ENCODE measurements at places on chromosomes 1 and 21.

DNA sequence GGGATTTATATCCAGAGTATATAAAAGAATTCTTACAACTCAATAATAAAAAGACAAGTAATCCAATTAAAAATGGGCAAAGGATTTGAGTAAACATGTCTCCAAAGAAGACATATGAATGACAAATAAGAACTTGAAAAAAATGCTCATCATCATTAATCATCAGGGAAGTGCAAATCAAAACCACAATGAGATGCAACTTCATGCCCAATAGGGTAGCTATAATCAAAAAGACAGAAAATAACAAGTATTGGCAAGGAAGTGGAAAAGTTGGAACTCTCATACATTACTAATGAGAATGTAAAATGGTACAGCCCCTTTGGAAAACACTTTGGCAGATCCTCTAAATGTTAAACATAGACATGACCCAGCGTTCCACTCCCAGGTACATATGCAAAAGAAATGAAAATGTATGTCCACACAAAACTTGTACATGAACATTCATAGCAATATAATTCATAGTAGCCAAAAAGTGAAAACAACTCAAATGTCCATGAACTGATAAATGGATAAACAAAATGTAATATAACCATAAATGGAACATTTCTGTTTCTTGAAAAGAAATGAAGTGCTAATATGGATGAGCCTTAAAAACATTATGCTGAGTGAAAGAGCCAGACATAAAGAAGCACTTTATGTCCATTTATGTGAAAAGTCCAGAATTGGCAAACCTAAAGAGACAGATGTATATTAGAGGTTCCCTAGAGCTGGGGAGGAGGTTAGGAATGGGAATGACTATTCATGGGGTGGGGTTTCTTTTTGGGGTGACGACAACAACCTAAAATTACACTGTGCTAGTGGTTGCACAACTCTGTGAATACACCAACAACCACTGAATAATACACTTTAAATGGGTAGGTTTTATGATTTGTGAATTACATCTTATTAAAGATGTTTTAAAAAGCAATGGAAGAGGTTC is 259.7 kb downstream of the RHOU start:
- DNase-seq = no peak

- DNase-seq = no peak
Measured at GRCh38 chr1:223331929-223332328, 32.0 kb downstream of the SUSD4 start.

DNA sequence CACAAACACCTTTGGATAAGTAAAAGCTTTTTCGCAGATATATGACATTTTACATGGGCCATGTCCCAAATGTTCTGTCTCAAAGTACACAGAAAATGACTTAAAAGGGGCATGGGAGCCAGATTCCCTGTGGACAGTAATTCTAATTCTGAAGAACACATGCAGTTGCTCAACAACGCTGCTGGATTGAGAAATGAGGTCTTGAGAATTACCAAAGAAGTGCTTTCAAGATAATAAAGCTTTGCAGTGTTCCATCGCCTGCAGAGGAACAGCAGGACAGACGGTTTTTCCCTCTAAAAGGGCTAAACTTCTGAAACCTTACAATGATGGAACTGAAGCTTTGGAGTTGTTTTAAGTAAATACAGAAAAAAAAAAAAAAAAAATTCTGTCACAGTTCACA is 55.3 kb upstream of the HSPA13 start:
- no peak for DNase-seq

- DNase-seq = no peak
Measured at GRCh38 chr1:164560121-164560541, 1.1 kb downstream of the PBX1 start.

GRCh38 chr1:29758781-29759499 is 522.6 kb downstream of the PTPRU start:
- DNase-seq = no peak

- no peak for DNase-seq
Measured at GRCh38 chr1:15876357-15877055, 29.0 kb downstream of the SPEN start.

DNA sequence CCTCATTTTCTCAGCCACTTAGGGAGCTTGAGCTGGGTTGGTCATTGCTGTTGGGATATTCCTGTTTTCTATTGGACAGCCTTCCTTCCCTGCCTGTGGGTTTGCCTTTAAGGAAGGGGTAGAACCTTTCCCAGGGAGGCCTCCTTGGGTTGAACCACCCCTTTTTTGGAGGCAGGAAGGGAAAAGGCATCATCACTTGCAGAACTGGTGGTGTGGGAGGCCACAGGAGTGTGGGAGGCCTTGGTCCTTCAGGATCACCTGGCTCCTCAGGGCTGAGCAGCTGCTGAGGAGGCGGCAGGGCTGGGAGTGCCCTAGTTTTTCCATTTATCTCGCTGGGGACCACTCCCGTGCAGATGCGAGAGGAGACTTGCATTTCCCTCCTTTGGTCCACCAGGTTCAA is 667 bp upstream of the CYB561D1 start:
- DNase-seq = no peak

GRCh38 chr1:223513309-223513708 is 120.1 kb downstream of the CCDC185 start:
- DNase-seq = peak; percentile 15

DNA sequence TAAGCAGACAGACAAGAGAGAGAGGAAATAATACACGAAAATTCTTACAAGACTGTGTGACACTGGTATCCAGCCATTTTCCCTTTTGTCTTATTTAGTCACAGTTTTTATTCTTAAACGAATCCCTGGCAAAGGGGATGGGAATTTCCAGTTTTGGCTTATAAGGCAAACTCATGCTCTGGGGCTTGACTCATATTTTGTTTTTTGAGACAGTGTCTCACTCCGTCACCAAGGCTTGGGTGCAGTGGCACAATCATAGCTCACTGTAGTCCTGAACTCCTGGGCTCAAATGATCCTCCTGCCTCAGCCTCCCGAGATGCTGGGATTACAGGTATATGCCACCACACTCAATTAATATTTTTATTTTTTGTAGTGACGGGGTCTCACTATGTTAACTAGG is 31.9 kb downstream of the PTGER3 start:
- DNase-seq = no peak

DNA sequence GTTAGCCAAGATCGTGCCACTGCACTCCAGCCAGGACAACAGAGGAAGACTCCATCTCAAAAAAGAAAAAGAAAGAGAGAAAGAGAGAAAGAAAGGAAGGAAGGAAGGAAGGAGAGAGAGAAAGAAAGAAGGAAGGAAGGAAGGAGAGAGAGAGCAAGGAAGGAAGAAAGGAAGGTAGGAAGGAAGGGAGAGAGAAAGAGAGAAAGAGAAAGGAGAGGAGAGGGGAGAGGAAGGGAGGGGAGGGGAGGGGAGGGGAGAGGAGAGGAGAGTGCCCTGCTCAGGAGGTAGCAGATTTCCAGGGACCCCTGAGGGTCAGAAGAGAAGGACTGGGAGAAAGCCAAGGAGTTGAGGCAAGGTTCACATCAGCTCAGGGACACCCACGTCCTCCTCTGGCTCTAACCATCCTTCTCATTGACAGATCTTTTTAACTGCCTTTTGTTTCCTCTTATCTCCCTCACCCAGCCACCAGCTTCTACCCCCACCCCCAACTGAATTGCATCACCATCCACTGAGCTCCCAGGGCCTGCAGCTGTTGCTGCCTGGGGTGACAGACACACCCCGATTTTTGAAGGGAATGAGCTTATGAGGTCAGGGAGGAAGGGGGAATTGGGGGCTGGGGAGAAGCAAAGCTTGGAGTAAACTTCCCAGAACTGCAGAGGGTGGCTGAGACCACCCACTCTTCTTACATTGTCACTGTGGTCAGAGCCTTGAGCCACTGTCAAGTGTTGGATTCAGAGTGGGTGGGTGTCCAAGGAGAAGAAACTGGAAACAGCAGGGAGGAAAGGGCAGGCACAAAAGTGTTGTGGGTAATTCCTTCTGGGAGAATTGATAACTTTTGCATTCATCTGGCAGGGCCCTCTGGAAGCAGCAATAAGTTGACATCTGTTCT is 91.6 kb downstream of the GLUL start:
- DNase-seq = no peak

GRCh38 chr1:16117936-16118335 is 37.9 kb downstream of the EPHA2 start:
- no peak for DNase-seq

DNA sequence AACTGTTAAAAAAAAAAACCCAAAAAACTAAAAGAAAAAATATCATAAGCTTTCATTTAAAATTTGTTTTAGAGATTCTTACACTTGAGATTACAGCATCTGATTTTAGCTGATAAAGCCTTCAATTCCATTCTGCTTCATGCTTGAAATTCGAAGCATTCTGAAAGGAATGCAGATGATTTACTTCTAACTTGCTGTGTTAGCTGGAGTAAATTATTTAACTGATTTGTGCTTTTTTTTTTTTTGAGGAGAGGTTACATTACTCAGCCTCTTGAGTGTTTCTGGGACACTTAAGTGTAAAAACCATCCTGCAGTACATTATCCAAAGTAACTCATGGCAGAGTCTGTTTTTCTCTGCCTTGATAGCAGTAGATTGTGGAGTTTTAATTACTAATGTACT is 4.5 kb upstream of the TRIM67 start:
- DNase-seq = no peak

GRCh38 chr1:17215545-17215890 is 10.6 kb downstream of the PADI1 start:
- no peak for DNase-seq

- DNase-seq = no peak
Measured at GRCh38 chr1:148372731-148373130, 110.4 kb downstream of the PPIAL4G start.

DNA sequence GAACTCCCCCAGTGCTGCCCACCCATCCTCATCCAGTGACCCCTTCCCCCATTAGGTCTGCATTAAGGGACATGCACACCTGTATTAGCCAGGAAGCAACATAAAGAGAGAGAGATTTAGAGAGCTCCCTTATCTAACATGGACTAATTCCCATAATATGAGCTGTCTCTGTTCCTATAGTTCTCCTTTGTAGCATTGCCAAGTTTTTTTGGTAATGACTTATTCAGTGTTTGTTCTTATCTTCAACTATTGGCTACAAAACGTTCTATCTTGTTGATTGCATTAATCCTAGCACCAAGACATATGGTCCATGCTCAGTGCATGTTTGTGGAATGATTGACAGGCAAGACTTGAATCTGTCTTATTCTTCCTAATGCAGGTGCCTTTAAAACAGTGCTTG is 264.0 kb downstream of the ADGRL2 start:
- no peak for DNase-seq

- no peak for DNase-seq
Measured at GRCh38 chr21:30340714-30341573, 3.5 kb upstream of the KRTAP27-1 start.

DNA sequence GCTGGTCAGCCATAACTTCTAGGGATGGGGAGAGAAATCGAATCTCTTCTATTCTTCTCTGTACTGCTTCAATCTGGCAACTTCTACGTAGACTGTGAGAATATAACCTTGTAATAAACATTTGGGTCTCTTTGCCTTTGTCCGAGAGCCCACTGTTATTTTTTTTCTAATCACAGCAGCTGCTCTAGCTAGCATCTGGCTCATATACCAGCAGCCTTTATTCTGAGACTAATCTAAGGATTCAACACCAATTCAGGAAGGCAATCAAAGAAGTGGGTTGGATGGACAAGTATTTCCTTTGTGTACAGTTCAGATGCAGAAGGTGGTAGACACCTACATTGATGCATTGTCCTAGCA is 15.6 kb downstream of the PCP4 start:
- no peak for DNase-seq

DNA sequence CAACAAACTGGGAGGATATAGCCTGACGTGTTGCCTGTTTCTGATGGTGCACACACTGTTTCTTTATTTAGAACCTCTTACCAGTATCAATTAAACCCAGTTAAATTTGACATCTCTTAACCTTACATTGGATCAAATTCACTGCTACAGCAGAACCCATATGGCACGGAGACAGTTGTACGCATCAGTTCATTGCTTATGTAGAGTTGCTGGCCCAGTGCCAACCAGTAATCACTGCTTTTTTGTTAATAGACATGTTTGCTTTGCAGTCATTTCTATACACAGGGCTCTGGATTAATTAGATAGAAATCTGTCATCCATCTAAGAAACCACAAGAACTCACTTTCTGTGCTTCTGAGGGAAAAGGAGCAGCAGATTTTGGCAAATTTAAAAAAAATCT is 154.0 kb downstream of the RWDD3 start:
- peak; percentile 91 for DNase-seq

GRCh38 chr1:83796409-83796808 is 202.5 kb downstream of the TTLL7 start:
- no peak for DNase-seq

GRCh38 chr1:49136738-49137251 is 360.1 kb upstream of the BEND5 start:
- no peak for DNase-seq

DNA sequence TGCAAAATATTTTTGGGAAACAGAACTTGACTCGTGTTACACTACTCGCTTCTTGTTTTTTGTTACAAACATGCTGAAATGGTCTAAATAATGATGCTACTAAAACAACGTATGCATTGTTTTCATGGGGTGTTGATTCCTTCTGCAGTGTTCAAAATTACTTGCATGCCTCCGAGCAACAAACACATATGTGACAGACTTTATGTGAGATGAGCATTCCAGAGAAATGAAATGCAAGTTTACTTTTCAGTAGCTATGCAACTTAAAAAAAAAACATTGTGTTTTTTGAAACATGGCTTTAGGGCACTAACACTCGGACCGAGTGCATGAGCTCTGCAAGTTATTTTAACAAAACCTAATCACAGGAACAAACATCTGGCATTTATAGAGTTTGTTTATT is 84.8 kb downstream of the CAMTA1 start:
- DNase-seq = no peak

- DNase-seq = no peak
Measured at GRCh38 chr1:52460694-52461093, 56.3 kb downstream of the PRPF38A start.

- DNase-seq = no peak
Measured at GRCh38 chr1:205983925-205984725, 19.1 kb downstream of the RAB7B start.

GRCh38 chr1:98870959-98871903 is 133.4 kb downstream of the PLPPR5 start:
- no peak for DNase-seq

DNA sequence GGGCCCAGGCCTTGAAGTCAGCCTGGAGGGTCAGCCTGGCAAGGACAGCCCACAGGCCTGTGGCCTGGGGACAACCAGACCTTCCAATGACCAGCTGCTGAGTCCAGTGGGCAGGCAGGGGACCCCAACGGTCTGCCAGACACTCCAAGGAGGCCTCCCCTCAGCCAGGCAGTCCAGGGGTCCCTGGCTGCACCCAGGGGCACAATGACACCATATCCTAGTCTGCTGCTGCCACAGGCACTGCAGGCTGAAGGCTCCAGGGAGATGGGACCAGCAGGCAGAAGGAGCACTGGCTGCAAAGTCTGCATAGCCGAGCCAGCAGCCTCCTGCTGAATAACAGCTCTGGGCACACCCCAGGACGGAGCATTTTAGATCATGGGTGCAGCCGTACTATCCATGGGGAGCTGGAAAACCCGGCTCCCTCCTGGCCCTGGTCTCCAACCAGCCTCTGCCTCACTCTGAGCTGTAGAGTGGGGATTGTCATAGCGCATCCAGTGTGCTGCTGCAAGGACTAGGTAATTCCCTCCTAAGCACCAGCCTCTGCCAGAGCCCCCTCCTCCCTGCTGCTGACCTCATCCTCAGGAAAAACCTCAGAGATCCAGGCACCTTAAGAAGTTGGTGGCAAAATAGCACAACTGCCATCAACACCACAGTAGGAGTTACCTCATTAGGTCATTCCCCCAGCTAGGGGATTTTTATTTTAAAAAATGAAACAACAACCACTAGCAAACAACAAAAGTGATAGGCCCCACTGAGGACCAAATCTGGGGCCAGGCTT is 4.8 kb upstream of the LAPTM5 start:
- no peak for DNase-seq

GRCh38 chr1:66351913-66352312 is 182.0 kb upstream of the SGIP1 start:
- DNase-seq = no peak

- DNase-seq = no peak
Measured at GRCh38 chr1:26097696-26098095, 13.9 kb upstream of the PDIK1L start.
